ENCODE measurements at places on chromosomes 13 and 19.

DNA sequence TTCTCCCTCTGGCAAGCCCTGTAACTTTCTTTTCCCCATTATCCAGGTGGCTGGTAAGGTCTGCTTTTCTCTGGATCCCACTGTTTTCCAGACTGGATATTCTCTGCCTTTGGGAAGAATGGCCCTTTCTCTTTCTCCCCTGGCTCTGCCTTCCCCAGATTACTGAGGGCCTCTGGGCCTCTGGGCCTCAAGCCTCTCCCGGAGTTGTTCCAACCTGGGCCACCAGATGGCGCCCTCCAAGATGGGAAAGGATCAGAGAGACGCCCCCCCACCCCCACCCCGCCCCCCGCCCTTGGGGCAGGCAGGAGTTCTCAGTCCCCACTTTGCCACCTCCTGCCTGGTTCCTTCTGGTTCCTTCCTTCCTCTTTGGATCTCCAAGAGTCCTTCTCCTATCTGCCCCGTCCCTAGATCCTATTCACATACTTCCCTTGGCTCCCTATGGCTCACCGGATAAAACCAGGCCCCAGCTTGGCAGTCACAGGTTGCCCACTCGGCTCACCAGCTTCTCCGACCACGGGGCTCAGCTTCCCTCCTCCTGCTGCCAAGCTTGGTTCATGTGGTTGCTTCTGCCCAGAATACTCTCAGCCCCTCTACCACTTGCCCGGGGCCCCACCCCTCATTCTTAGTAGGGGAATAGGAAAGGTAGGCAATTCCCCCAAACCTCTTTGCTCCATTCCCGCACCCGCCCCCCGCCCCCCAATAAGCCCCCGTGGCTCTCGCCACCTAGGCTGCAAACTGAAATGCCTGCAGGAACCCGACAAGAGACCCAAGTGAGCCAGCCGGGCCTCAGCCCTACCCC is 13.1 kb downstream of the EPS8L1 start:
- DNase-seq = peak; percentile 73

DNA sequence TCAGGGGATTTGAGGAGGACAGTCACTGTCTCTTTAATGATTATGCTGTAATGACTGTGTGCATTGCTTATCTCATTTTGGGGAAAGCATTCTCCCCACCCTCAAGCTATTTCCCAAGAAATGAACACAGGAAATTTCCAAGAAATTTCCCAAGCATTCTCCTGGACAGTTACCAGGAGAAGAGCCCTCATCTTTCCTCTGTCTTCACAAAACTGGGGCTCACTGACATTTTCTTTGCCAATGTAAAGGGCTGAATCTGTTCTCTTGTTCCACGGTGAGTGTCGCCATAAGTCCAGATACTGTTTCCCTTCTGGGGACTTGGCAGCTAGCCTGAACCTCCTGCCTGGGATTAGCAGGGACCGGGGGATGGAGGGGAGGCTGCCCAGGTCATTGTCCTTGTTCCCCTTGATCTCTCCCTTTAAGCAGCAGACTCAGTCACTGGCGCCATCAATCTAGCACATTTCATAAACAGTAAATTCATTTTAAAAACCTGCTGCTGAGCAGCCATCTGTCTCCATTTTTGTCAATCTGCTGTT is 172.8 kb downstream of the DNAJC15 start:
- DNase-seq = no peak

DNA sequence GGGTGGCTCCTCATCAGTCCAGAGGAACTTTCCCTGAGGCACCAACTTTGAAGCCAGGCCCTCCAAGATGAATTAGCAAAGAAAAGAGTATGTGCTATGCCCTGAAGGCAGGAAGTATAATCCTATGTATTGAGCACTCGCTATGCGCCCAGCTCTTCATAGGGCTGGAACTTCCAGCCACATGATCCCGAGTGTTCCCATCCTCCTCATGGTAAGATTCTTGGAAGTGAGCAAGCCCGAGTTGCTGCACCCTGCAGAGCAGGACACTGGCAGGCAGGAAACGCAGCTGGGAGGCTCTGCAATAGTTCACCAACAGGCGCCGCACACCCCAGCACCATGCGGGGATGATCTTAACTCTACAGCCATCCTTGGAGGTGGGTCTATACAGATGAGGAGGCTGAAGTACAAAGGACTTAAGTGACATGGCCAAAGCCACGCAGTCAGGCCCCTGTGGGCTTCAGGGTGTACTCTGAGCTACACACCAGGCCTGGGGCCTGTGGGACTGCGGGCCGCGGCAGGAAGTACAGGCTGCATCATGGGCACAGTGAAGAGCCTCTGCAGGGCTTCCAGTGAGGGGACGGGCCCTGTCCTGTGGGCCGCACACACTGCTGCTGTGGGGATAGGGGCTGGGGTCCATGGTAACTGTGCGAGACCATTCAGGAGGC is 25.1 kb downstream of the C19orf47 start:
- DNase-seq = no peak

DNA sequence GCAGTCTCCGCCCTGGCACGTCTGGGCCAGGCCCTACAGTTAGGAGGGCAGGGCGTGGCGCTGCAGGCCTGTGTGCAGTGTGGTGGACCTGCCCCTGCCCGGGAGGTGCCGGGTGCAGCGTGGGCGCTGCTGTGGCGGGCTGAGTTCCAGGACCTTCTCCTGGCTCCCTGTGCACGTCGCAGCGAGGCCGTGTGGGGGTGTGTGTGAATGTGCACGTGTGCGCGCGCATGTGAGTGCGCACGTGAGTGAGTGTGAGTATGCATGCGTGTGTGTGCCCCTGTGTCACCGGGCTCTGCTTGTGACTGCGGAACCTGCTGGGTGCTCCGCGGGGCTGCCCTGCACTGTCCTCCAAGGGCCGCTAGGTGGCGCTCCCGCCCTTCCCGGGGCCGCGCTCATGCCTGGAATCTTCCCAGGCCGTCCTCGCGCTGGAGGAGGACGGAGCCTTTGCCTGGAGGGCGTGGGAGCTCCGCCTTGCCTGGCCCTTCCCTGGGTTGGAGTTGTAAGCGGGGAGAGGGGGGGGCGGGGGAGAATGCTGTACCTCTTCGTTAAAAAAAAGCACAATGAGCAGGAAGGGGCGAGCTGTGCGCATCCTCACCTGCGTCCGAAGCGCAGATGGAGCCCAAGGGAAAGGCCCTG is 79.3 kb downstream of the KDM4B start:
- peak; percentile 51 for DNase-seq

DNA sequence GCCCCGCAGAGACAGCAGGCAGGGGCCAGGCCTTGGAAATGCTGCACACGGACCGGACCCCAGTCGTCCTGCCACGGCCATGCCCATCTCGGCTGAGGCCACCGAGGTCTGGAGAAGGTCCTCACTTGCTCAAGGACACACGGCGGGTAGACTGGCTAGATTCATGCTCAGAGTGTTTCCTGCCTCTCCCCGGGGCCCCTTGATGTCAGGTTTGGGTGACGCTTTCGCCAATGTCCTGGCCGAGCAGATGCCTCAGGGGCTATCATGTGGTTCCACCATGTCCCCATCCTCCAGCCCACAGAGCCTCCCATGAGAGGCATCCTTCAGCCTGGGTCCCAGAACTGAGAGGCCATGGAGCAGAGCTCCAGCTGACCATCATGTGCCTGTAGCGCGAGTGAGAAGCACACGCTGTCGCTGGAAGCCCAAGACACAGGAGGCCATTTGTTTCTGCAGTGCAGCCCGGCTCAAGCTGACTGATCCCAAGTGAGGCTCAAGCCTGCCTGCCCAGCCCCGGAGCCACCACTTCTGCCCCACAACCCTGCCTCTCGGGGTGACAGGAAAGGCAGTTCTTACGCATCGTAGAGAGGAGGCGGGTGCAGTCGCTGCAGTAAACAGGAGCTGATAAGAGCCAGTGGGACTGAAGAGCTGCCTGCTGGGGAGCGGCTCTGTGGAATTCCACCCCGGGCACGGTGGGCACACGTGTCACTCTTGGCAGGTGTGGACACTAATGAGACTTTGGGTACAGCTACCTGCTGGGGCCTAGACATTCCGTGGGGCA is 53.9 kb upstream of the GAS6 start:
- no peak for DNase-seq

GRCh38 chr19:660793-661426 is 2.1 kb downstream of the RNF126 start:
- no peak for DNase-seq

GRCh38 chr19:49710372-49710951 is 19.5 kb downstream of the CPT1C start:
- no peak for DNase-seq

DNA sequence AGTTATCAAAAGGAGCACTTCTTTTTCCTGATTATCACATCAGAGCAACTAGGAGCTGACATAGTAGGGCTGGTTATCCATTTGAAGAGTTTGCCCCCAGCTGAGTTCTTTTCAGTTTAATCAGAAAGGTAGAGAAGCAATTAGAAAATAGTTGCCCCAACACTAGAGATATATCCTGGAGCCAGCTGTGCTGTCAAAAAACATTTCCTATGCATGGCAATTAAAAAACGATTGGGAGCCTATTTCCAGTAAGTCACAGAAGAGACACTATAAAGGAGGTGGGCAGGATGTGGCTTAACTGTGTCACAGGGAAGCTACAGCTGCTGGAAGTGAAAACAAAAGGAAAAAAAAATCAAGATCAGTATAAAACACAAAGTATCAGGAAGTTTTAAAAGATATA is 155.7 kb upstream of the SLITRK1 start:
- DNase-seq = no peak

- DNase-seq = no peak
Observed at GRCh38 chr19:31969016-31969415, 376.4 kb upstream of the ZNF507 start.

DNA sequence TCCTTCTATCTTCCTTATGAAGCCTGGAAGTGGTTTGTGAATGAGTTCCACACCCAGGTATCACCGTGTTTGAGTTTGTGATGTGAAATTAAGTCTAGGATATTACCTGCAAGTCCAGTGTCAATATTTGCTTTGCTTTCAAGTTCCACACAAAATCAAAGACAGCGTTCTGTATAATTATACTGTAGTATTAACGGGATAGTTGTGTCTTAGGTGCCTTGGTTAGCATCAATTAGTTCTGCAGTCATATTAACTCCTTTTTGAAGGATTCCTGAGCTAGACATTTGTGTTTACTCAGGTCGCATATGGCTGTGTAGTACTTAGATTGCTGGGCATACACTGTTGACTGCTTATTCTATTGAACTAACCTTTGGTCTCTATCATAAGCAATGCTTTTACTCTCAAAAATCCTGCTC is 54.4 kb downstream of the ERCC5 start:
- no peak for DNase-seq

DNA sequence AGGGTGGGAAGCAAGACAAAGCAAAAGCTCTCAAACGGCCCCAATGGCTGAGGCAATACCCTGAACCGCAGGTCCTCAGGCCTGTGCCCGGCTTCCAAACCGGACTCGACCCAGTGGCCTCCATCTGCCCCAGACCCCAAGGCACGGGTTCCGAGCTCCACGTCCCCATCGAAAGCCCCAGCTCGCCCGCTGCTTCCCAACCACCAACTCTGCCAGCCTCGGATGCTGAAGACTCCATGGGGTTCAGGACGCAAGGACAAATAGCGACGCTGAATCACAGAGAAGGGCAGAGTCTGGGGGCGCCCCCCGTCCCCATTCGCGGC is 559 bp downstream of the POLR2E start:
- DNase-seq = no peak

GRCh38 chr13:23672616-23673015 is 102.4 kb downstream of the TNFRSF19 start:
- no peak for DNase-seq

GRCh38 chr19:425056-425455 is 16.1 kb upstream of the C2CD4C start:
- no peak for DNase-seq

DNA sequence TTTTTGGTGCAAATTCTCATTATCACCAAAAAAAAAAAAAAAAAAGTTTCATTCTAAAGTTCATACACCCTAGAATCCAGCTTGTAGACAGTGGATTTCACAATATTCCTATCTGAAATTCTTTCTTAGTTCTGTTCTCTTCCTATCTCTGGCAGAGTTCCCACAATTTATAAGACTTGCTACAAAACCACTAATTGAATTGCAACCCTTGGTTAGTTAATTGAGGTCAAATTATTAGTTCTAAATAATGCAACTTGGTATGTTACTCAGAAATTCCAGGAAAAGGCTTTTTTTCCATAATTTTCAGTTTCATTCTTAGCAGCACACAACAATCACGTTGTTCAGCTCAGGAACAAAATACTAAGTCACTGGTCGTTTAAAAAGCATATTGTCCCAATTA is 58.5 kb downstream of the SPATA13 start:
- no peak for DNase-seq

- no peak for DNase-seq
Observed at GRCh38 chr13:91544723-91545122, 146.3 kb downstream of the GPC5 start.

DNA sequence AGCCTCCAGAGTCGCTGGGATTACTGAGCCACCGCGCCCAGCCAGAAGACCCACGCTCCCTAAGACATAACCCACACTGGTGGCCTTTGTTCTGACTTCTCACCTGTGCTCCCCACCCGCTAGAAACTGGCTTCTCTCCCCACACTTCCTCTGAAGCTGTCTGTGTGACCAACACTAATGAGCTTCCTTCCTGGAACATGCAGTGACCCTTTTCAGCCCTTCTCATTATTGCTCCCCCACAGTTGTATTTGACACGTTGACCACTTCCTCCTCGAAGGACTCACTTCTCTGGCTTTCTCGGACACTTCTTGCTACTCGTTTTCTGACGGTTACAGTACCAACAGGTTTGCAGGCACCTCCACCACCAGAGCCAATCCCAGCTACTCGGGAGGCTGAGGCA is 10.9 kb downstream of the NCR1 start:
- DNase-seq = no peak

Data from CD4-positive, alpha-beta T cell treated with Interleukin-15 for 4 hours (primary cell).